Kidney tubule cell (primary cell): ENCODE measurements at places on chromosomes 1 and 21.

- DNase-seq = no peak
These were observed 6.0 kb downstream of the DYNLT5 start for GRCh38 chr1:66758241-66758755.

- DNase-seq = no peak
These were observed 86.5 kb downstream of the C1orf21 start for GRCh38 chr1:184473176-184473966.

- no peak for DNase-seq
These were observed 14.8 kb upstream of the GPR88 start for GRCh38 chr1:100523038-100523652.

DNA sequence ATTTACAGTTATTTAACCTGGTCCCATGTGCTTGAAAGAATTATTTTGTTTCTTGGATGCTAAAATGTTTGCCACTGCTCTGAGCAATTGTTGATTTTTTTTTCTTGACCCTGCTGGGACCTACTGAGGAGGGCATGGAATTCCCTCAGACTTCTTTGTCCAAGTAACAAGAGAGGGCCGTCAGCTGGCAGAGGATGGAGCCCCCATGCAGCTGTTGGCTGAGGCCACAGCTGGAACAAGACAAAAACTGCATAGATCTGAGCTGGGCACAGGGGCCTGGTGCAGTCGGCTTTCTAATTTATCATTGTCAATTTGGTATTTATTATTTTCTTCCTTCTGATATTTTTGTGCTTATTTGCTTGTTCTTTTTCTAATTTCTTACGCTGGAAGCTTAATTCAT, 39.6 kb upstream of the ABCG1 start:
- DNase-seq = no peak

- no peak for DNase-seq
These were observed 74.8 kb downstream of the ELAVL4 start for GRCh38 chr1:50183378-50184133.

GRCh38 chr21:44726826-44727225, 15.5 kb upstream of the TSPEAR start:
- no peak for DNase-seq

DNA sequence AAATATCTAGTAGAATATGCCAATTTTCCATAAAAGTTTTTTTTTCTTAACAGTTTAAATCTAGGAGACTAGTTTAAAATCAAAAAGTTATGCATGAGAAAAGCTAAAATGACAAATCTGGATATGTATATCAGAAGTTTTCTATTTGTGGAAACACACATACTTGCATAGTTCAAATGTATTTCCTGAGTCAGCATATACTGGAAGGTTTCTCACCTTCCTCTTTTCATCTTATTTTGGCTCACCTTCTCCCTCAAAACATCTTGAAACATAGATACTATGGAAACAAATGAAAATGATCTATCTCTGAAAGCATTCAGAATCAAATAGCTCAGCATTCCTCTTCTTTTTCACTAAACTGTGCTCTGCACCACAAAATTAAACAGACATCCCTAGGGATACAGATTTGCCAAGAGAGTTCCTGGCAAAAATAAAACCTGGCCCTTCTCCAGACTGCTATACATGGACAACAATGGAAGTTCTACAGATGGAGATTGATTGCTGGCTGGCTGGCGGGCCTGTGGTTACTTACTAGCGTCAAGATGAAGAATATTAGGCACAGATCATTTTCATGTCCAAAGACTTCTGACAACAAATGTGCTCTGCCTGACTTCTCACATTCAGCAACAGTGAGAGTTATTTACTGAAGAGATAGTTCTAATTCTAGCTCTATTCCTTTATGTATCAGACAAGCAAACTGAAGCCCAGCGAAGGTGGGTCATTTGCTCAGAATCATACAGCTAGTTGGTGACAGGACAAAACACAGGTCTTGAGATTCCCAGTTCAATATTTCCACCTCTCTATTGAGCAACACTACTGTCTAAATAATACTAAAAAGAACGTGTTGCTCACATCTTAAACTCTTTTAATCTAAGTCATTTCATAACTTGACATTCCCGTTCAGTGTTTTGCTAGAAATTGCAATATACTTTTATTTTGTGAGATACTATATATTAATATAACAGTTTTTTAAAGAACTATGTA, 26.6 kb downstream of the DIPK1A start:
- DNase-seq = no peak

DNA sequence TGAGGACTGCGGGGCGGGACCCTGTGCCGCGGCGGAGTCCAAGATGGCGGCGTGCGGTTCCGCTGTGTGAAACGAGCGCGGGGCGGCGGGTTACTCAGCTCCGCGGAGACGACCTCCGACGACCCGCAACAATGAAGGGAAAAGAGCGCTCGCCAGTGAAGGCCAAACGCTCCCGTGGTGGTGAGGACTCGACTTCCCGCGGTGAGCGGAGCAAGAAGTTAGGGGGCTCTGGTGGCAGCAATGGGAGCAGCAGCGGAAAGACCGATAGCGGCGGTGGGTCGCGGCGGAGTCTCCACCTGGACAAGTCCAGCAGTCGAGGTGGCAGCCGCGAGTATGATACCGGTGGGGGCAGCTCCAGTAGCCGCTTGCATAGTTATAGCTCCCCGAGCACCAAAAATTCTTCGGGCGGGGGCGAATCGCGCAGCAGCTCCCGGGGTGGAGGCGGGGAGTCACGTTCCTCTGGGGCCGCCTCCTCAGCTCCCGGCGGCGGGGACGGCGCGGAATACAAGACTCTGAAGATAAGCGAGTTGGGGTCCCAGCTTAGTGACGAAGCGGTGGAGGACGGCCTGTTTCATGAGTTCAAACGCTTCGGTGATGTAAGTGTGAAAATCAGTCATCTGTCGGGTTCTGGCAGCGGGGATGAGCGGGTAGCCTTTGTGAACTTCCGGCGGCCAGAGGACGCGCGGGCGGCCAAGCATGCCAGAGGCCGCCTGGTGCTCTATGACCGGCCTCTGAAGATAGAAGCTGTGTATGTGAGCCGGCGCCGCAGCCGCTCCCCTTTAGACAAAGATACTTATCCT, 430 bp downstream of the RBM15 start:
- DNase-seq = peak; percentile 83

DNA sequence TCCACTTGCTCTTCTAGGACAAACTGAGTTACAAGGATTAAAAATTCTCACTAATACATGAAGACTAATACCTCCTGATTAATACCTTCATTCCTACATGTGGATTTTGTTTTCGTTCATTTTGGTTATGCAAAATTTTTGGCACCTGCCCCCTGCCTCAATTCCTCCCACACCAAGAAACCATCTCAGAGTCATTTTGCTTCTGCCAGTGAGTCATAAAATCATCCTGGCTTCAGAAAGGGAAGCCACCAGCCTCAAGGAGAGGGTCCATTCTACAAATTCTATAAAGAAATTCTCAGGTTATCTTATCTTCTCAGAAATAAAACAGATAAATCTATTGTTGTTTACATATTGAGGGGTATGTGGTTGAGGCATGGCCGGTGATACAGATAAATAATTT, 103.2 kb upstream of the COA6 start:
- no peak for DNase-seq

- DNase-seq = no peak
These were observed 35.6 kb downstream of the HSPG2 start for GRCh38 chr1:21901473-21901847.

- peak; percentile 35 for DNase-seq
These were observed 63.9 kb downstream of the UCK2 start for GRCh38 chr1:165891111-165891860.

DNA sequence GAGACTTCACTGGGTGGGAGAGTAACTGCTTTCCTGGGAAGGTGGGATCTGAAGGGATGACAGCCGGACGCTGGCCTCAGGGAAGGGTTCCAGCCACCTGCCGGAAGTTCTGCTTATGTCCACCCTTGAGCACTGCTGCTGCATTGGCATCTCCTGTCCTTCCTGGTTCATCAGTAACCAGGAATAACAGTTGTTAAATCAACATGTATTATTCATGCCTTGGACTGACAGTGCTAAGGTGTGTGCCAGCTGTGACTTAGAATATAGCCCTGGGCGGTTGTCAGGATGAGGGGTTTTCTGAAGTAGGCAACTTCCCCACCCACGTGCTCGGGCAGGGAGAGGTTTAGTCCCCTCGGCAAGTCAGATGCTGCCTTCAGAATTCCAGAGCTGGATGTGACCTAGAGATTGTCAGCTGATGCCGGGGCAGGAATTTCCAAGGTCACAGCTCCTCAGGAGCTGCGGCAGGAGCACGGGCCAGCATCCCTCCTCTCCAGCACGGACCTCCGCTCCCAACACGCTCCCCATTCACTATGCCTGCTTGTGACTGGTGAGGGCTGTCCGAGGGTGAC, 17.9 kb downstream of the CLDN14 start:
- peak; percentile 91 for DNase-seq

GRCh38 chr1:51255331-51255730, 19.3 kb downstream of the RNF11 start:
- DNase-seq = no peak

GRCh38 chr1:152654110-152654509, 9.1 kb upstream of the LCE2D start:
- DNase-seq = peak; percentile 54

- no peak for DNase-seq
These were observed 68.8 kb downstream of the ITGB3BP start for GRCh38 chr1:63454269-63454668.

- no peak for DNase-seq
These were observed 6.5 kb upstream of the LRRC71 start for GRCh38 chr1:156913809-156914387.

DNA sequence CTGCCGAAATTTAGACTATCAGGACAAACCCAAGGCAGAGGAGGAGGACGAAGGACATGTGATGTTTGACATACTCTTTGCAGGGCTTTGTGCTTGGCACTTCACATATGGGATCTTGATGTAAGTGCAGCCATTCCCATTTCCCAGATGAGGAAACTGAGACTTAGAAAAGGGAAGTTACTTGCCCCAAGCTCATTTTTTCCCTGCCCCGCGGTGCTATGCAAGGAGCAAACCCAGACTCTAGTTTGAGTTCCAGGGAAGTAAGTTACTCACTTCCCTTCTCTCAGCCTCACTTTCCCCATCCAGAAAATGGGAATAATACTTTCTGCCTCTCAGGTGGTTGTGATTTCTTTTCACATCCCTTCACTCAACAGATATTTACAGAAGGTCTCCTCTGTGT, 4.5 kb upstream of the FOXO6 start:
- DNase-seq = no peak

- DNase-seq = peak; percentile 31
These were observed 485.4 kb upstream of the USP24 start for GRCh38 chr1:55700359-55701130.

- no peak for DNase-seq
These were observed 102.2 kb upstream of the HAO2 start for GRCh38 chr1:119266386-119266785.

GRCh38 chr1:37537378-37537777, 16.7 kb downstream of the SNIP1 start:
- peak; percentile 54 for DNase-seq

DNA sequence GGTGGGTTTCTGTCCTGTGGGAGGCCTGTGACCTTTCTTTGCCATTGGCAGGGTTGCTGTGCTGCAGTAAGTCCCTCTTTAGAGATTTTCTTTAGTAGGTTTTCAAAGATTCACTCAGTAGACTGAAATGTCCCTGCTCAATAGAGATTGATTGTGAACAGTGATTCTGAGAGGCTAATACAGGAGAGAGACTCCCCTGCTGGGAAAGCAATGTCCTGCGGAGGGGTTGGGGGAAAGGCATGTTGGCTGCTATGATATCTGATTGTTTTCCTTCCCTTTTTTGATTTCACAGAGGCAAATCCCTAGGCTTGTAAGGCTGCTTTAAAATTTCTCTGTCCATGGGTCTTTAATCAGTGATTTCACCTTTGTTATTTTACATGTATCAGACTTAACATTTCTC, 589.9 kb downstream of the ADGRL2 start:
- DNase-seq = no peak
